ENCODE measurements at places on chromosomes 4 and X.

DNA sequence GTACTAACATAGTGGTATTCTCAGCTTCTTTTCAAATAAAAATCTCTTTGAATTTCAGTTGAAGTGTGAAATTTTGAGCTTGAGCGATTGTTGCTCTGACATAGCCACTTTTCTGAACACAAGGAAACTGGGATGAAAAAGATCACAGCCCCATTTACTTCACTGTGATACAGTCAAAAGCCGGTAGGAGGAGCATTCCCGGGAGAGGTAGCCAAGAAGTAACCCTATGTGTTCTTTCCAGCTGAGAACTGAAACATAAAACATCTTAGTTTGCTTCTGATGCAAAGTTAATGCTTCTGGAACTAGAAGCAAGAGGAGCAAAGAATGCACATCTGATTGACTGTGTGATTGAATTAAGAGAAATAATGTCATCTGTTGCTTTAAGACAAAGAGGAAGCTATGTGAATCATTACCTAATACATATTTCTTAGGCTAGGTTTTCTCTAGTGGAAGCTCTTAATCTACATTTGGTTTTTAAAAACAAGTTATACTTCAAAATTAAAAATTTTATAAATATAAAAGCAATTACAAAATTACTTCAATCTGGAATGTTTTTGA lies 88.3 kb upstream of the UNC5C start:
- no peak for DNase-seq

GRCh38 chr4:82753238-82753637 lies 45.4 kb downstream of the SCD5 start:
- peak; percentile 11 for DNase-seq

DNA sequence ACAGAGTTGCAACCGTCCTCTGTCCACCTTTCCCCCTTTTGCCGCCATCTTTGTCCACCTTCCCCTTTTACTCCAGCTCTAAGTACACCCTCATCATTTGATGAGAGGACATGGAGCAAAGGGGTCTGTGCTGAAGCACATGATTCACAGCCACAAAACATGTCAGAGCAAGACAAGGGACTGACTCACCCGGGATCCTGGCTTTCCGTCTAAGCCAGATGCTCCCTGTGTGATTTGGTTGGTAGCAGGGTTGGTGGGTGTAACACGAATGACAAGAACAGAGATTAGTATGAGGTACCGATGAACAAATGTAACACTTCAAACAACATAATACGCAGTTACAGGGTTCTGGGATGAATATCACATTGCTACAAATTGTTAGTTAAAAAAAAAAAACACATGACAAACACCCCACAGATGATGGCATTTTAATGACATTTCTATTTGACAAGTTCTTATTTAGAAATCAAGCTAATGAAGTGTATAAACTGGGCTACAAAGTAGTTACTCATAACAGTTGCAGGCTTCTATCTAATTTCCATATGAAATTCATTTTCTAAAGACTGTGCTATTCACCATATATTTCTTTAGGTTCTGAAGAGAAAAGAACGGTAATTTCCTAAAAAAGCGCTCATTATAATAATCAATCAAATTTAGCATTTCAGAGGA lies 71.4 kb upstream of the ETNPPL start:
- peak; percentile 82 for DNase-seq

DNA sequence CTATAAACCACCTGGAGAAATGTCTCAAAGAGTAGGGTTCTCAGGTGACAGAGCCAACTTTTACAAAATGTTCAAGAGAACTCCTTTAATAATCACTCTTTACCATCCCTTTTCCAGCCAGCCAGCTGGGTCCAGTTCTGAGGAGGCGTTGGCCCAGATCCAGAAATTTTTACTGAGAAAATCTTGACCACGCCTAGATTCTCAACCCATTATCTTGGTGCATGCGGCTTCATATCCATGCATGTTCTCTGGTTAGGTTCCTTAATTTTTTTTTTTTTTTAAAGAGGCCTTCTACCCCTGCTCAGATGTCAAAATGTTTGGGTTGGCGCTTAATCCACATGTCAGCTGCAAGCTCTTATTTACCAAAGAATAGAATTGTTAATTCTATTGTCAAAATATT lies 12.0 kb upstream of the MAP7D2 start:
- no peak for DNase-seq

- DNase-seq = no peak
These were observed 77.3 kb downstream of the FHDC1 start for GRCh38 chr4:153013202-153013977.

GRCh38 chr4:162241857-162242256 lies 78.1 kb upstream of the FSTL5 start:
- DNase-seq = no peak

DNA sequence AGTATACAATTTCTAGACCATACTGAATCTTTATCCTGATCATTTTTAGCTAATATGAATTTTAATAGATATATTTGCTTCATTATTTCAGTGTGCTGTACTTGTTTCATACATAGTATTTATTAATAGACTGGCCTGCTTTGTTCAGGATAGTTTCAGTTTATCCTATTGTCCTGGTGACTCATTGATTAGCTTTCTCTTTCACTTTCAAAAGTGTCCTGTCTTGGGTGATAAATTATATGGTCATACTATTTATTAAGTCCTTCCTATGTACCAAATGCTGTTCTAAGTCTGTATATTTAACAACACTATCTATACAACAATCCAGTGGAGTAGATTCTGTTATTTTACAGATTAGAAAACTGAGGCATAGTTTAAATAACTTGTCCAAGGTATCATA lies 153.8 kb upstream of the RAPGEF2 start:
- peak; percentile 30 for DNase-seq

GRCh38 chr4:76562161-76562560 lies 127.1 kb downstream of the SHROOM3 start:
- peak; percentile 54 for DNase-seq

DNA sequence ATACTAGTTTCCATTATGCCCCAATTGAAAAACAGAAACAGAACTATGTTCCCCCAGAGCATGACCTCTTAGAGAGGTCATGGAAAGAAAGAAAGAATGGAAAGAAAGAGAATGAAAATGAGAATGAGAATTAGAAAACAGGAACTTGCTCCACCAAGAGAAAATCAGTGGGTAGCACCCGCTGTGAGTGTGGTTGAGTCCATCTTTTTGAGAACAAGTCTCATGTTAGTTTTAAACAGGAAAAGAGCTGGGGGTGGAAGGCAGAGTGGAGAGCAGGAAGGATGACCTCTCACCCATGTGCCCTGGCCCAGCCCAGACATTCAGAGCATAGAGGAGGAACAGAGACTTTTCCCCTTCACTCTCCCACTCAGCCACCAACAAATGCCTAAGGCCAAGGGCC lies 4.9 kb downstream of the GSX2 start:
- DNase-seq = no peak

GRCh38 chr4:52862639-52863161 lies 583 bp downstream of the RASL11B start:
- no peak for DNase-seq

- DNase-seq = peak; percentile 96
These were observed 94.1 kb upstream of the GALNT7 start for GRCh38 chr4:173074501-173074946.

- DNase-seq = no peak
These were observed 47.1 kb downstream of the SLC9A6 start for GRCh38 chrX:136032370-136032769.

DNA sequence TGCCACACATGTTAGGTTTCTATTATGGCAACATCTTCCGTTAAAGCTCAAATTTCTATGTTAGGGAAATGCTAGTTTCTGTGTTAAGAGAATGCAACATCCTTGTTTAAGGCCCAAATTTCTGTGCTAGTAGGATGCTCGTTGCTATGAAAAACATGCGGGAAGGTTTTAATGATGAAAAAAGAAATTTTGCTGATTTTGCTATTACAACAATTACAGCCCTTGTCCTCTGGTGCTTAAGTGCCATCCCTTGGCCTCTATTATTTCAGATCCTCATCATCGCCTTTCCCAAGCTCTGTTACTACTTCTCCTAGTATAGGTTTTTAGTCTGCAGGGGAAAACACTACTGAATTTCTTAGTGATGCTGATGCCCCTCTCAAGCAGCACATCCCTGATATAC lies 412.6 kb upstream of the NDST3 start:
- no peak for DNase-seq

DNA sequence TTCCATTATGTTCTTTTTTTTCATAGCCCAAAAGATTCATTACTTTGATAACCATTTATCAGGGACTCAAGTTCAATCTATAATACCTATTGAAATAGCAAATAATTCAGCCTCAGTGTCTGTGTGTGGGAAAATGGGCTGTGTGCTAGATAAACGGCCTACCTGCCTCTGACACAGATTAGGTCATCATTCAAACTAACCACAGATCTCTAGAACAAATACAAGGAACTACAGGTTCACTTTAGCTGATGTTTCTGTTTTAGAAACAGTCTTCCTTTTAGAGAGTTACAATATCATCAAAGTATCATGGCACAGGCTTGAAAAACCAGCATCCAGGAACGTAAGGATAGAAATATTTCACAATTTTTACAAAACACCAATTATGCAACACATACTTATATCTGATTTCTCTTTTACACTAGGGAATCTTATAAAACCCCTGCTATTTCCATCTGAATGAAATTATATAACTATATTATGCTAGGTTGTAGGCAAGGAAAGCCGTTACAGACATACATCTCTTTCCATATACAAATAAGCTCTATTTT lies 56.6 kb upstream of the MAB21L2 start:
- peak; percentile 4 for DNase-seq

DNA sequence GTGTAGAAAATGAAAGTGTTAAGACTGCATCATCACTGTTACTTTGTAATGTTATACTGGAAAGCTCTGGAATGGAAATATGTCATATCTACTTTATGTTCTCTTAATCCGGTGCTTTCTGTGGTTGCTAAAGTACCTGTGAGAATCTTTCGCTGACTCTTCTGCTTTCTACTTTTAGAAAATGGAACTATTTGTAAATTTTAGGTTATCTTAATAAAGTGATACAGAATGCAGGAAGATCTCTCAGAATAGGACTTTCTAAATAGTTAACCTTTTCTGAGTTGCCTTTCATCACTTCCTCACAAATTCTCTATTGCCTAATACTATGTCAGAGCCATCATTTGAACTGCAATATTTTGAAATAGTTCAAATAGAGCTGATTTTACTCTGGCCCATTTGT lies 69.3 kb downstream of the BMP2K start:
- no peak for DNase-seq

DNA sequence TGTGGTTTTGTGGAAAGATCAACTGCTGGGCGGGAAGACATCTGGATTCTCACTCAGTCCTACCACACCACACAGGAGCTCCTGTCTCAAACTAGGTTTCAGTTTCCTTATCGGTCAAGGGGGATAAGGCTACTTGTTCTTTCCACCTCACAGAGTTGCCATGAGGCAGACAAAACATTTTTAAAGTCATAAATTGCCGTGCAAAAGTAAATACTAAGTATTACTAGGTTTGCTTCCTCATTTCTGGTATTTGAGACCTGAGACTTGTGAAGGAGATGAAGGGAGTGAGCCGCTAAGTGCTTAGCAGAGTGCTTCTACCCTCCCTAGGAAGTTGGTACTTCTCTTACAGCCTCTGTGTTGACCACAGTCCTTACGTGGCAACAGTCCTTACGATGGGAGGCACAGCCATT lies 1.5 kb downstream of the LAP3 start:
- DNase-seq = no peak

- DNase-seq = no peak
These were observed 1622.4 kb upstream of the PCDH10 start for GRCh38 chr4:131526686-131527085.

- no peak for DNase-seq
These were observed 9.5 kb downstream of the GABRB1 start for GRCh38 chr4:47040828-47041227.

- no peak for DNase-seq
These were observed 195.2 kb downstream of the CCNG2 start for GRCh38 chr4:77352192-77352591.

DNA sequence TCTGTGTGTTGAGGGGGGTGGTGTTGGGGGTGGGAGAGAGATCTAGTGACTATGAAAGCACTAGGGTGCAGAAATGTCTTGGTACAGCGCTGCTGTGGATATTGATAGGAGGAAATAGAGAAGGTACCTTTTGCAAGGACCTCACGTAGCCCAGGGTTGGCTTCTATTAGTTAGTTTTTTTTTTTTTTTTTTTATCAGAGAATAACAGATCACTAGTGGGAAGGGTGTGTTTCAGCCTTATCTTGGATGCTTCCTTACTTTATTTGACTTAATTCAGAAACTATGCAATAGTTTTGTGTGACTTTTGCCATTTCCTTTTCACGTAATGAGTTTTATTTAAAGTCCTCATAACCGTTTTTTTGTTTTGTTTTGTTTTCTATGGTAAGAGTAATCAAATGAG lies 16.4 kb upstream of the PGRMC2 start:
- DNase-seq = no peak

- DNase-seq = no peak
These were observed 22.4 kb downstream of the FAT1 start for GRCh38 chr4:186701273-186701672.

DNA sequence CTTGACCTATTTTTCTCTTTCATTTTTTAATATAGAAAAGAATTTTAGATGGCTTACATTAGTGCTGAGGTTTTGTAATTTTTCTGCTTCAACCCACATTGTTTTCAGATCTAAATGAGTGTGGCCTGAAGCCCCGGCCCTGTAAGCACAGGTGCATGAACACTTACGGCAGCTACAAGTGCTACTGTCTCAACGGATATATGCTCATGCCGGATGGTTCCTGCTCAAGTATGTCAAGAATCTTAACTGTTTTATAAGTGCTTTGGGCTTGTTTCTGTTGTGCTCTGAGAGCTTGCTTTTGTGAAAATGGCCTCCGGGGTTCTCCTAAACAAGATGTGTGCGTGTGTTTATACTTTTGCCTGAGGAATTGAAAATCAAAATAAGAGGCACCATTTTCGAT lies 41.6 kb downstream of the NPNT start:
- no peak for DNase-seq

DNA sequence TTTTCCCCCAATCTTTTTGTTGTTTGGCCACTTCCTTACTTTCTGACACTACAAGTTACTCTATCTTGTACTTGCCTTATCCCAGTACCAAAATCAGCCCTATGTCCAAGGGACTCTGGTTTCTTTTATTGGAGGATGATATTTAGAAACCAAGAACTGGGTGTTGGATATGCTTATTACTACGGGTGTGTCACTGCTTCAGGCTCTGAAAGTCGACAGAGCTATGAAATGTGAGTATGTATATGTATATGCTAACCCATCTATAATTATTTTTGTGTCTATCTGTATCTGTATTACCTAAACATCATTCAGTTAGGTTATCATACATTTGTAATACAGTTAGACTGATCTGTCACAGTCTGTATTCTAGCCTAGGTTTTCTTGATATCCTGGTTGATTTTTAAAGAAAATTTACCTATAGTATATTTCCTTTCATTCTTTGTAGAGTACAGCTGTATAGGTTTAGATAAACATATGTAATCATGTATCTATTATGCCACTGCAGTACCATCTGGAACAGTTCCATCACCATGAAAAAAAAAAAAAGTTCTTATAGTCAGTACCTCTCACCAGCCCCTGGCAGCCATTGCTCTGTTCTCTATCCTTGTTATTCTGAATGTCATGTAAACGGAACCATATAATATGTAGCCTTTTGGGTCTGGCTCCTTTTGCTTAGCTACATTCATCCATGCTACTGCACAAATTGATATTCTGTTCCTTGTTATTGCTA lies 18.1 kb downstream of the SEC24B start:
- no peak for DNase-seq
